ENCODE measurements at places on chromosomes 7 and 10. TPM values are rescaled to one million over a fixed set of nuclear protein-coding genes. Genes with fewer than 3 reads are reported as not detected.

DNA sequence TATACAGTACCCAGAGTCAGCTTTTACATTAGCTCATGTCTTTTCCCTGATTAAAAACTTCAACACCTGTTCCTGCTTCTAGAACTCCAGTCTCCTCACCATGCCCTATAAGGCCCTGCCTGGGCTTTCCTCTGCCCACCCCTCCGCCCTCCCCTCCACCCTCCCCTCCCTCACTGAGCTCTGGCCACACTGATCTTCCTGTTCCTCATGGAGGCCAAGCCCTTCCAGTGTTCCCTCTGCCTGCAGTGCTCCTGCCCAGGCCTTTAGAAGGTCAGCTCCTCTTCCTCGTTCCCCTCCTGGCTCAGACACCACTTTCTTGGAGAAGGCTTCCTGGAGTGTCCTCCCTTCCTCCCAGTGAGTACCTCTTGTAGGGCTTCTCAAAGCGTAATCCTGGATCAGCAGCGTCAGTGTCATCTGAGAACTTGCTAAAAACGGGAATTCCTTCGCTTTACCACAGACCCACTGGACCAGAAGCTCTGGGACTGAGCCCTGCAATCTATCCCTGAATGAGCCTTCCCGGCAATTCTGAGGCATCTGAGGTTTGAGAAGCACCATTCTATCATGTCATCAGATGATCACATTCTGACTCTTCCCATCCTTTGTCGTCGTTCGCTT is 3.7 kb downstream of the PDZD7 start:
- no peak for DNase-seq

DNA sequence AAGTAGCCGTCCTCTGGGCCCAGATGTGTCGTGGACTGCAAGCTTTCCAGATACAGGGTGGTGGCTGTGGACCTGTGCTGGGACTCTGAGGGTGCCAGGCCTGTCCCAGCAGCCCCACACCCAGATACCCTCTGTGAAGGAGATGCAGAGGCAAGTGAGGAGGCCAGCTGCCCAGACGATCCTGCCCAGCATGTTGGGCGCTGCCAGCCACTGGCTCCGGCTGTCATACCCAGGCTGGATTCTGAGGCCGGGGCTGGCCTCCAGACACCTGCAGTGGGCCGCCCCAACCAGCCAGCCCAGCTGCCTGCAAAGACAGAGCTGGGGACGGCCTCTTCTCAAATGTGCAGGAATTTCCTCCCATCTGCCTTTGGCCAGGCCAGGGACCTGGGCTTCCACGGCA is 39.1 kb upstream of the EBF3 start:
- no peak for DNase-seq

CLCN1 gene
- total RNA-seq = 0.09 TPM

GRCh38 chr10:126670056-126670894 is at the start of gene C10orf90:
TSS of gene C10orf90 (minus strand) at chr10:126670693. CDS start at chr10:126670480, 213 bp downstream.
- DNase-seq = no peak

NME8 gene
- not detected for total RNA-seq

SAMD9L gene
- total RNA-seq = 19.6 TPM

DNA sequence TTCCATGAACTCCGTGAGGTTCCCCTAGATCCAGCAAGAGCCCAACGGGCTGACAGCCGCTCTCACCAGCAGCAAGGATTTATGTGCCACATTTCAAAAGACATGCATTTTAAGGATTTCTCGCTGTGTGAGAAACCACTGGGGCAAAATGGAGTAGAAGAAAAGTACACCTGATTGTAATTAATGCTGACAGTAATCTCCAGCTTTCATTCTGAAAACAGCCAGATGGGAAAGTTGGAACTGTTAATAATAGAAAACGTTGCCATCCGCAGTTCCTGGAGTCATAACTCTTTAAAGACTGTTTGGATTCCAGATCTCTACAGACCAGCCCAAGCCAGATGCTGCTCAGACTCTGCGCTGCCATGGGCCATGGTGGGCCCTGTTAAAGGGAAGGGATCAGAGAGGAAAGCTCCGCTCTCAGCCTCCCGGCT is 216.9 kb upstream of the GLI3 start:
- no peak for DNase-seq

GRCh38 chr10:131500892-131501291 is 189.4 kb upstream of the TCERG1L start:
- DNase-seq = no peak

DNA sequence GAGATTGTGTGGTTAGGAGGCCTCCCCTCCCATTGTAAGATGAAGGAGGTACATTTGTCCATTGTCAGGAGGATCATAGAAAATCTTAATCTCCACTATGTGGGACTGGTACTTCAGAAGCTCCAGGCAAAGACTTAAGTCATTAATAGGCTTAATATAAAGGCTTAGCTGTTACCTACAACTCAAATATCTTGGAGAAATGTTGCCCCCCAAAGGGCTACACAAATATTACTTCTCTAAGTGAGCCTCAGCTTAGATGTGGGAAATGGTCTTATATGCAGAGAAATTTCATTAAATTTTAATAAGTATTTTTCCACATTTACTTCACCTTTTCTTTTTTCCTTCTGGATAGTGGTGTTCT is 27.2 kb downstream of the TAS2R41 start:
- no peak for DNase-seq

DNA sequence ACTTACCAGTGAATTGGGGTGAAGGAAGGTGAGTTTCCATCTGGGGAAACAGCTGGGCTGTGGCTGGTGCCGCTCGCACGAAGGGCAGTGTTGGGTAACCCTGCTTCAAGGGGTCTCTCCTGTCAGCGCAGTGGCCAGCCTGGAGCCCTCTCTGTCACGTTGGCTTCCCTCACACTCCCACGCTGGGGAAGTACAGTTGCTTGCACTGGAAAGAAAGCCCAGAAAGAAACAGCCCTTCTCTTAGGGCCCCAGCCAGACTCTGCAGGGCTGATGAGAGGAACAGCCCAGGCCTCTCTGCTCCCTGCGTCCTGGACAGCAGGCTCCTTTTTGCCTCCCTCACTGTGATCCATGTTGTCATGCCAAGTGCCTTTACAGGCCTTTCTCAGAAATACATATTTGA is 40.3 kb upstream of the TRIM8 start:
- no peak for DNase-seq

- DNase-seq = no peak
These were observed 268.5 kb downstream of the RPS24 start for GRCh38 chr10:78301891-78302738.

DNA sequence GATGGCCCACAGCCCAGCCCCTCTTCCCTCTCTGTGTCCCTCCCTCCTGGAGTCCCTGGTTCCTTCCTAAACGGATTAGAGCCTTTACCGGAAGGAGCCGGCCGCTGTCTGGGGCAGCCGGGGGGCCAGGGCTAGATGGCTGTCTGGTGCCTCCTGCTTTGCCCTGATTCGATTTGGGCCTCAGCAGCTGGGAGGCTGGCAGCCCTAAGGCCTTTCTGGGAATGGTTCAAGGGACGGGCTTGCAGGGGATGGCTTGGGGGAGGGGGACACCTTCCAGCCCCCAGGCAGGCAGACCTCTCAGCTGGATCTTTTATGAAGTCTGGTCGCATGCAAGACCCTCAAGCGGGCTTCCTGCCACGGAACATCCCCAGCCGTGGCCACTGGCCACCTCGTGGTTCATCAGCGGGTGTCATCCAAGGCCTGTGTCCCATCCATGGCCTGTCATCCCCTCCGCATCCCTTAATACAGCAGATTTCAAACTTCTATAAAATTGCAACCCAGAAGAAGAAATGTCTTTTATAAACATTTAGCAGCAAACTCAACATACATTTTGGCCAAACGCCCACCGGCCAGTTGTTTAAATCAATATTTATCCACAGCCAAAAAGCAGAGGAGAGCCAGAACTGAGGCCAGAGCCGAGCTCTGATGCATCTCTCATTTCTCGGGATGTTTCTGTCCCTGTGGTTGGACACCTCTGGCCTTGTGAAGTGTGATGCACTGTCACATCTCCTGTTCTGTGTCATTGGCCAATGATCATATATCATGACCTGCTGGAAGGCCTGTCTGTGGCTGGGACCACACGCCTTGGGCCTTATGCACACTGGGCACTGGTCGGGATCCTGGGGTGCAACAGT is 52.0 kb downstream of the GTF2IRD1 start:
- no peak for DNase-seq

- no peak for DNase-seq
These were observed 225.6 kb upstream of the IGFBP3 start for GRCh38 chr7:46146454-46147255.

EGFR gene
- 0.09 TPM for total RNA-seq

GDF2 gene
- total RNA-seq = not detected

PTPRN2 gene
- total RNA-seq = 0.51 TPM

EXOSC1 gene
- total RNA-seq = 54.2 TPM

TMEM184A gene
- 0.05 TPM for total RNA-seq

- no peak for DNase-seq
These were observed 48.4 kb upstream of the TRIM8 start for GRCh38 chr10:102595897-102596296.

ETV1 gene
- total RNA-seq = 0.32 TPM

- peak; percentile 18 for DNase-seq
These were observed at the start of gene CHST15 for GRCh38 chr10:124092860-124093773. TSS of gene CHST15 (minus strand) at chr10:124093598. CDS start at chr10:124046212, 47,386 bp downstream.

DNA sequence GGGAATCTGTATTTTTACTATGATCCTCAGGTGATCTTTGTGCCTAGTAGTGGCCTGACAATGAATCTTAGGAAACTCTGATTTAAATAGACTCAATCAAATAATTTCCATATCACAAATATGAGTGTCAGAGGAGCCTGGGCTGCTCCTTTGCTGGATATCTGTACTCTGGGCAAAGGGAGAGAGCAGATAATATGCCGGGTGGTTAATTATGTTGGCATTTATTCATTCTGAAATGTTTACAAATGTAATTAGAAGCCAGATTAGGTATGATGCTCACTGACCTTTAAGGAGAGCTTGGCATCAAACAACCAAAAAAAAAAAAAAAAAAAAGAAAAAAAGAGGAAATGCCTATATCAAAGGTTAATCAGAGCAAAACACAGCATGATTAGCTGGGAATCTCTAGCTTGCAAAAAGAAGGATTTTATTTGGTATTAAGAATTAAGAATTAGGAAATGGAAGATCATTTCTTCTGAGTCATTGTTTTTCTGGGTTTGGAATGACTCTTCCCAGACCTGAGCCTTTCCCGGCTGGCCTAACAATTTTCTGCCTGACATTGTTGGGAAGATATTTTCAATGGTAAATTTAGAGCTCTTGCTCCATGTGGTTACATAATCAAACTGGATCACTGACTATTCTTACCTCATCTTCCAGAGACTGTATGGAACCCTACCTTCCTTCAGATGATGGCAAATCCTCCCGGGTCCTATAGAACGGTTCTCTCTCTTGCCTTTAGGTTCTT is 365.3 kb downstream of the REEP3 start:
- no peak for DNase-seq

MBL2 gene
- total RNA-seq = not detected

- DNase-seq = peak; percentile 67
These were observed 5.4 kb downstream of the ZC3HAV1 start for GRCh38 chr7:139104091-139104450.

NUTM2A gene
- 0.39 TPM for total RNA-seq

GRCh38 chr7:48718731-48719378 is 205.5 kb upstream of the CDC14C start:
- DNase-seq = no peak

- no peak for DNase-seq
These were observed 536.6 kb downstream of the GALNT17 start for GRCh38 chr7:71668572-71668971.

- peak; percentile 74 for DNase-seq
These were observed 1.7 kb downstream of the PGAM1 start for GRCh38 chr10:97427571-97428179.

DNA sequence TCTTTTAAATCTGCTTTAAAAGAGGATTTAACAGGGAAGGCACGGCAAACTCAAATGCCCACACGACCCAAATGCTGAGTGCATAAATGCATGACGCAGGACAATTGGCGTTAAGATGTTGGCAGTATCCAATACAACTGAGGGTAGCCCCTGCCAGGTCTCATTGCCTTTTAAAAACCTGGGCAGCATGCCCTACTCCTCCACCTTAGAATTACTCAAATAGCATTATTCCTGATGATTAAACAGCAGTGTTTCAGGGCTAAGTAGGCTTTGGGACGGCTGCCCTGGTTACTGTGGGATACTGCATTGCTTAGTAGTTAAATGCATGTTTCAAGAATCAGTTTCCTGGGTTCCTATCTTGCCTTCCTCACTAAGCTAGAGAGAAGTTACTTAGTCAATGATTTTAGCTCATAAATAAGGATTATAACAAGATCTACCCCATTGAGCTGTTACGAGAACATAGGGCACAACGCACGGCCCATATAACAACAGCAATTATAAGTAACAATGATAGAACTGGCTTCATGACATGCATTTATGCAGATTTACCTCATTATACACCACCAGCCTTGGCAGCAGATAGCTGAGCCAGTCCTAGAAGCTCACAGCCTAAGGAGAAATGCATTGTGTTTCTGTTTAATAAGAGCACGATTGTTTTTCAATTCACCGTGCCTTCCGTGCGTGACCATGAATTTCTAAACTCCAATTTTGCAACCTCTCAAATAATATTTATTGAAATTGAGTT is 7.9 kb downstream of the TUBAL3 start:
- no peak for DNase-seq

DNA sequence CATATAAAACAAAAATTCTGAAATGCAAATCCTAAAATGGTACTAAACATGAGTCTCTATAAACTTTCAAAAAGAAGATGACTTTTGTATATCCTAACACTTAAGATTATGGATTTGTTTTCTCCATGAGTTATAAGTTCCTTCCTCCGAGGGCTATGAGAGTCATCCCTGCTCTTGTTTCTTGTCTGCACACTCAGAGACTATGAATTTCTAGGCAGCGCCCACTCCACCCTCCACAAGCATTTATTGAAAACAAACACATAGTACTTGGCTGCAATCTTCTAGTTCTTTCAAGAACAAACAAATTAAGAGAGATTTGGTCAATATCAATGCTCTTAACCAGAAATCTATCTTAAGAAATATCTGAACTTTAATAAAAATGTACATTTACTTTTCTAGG is 211.7 kb downstream of the DKK1 start:
- no peak for DNase-seq

KNDC1 gene
- total RNA-seq = not detected

DNA sequence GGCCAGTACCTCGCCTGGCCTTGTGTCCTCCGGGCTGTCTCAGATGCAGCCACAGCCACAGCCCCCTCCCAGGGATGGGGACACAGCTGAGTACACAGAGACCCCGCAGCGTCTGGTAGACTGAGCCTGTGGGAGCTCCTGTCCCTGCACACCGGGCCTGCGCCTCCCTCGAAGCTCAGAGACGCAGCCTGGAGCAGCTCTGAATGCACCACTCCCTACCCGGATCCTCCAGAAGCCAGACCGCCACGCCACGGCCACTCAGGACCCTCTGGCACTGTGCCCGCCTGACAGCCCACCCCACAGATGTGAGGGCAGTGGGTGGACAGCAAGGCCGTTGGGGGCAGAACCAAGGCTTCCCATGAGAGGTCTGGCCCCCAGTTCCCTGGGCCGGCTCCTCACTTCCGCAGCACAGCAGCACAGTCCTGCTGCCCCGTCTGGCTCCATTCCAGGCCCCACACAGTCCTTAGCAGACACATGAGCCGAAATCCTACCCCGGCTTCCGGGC is 40.8 kb downstream of the PAPOLB start:
- DNase-seq = no peak

GRCh38 chr7:45890902-45891461 is 2.7 kb downstream of the IGFBP1 start:
- DNase-seq = no peak
